ENCODE measurements at places on chromosomes 3 and 15.

GRCh38 chr15:92883876-92884435 is 16.2 kb upstream of the CHD2 start:
- no peak for DNase-seq

GRCh38 chr3:160808838-160809237 is 52.8 kb downstream of the PPM1L start:
- no peak for DNase-seq

DNA sequence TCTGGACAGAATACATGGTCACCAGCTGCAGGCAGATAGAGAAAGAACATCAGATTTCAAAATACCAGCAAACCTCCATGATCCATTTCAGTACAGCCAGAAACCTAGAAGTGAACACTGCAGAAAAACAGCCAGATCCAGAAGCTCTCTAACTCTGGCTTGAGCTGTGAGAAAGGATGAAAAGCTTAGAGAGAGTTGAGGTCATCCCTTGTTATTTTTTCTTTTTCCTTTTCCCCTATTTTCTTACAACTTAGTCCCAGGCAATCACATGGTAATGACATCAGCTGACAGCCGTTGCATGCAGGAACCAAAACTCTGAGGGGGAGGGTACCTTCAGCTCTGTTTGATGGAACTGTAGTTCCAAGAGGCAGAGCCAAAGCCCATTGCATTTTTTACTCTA is 113.2 kb downstream of the TCF12 start:
- no peak for DNase-seq

GRCh38 chr3:98027085-98027446 is 8.0 kb downstream of the GABRR3 start:
- no peak for DNase-seq

DNA sequence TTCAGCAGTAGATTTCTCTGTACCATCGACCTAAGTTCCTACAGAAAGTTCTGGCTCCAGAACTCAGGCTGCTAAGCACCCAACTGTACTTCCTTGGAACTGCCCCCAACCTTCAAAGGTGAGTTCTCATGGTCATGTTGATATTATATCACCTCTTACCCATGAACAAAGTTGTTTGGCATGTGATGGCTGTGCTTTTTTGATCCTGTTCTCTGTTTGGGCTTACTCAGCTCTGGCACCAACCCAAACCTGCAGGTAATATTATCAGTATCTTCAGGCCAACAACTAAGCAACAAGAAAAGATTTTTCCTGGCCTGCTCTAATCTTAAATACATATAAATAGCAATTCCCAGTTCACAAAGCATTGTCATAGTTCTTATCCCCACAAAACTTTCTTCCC is 318.7 kb upstream of the LMCD1 start:
- DNase-seq = no peak

GRCh38 chr3:60920519-60920918 is 330.7 kb downstream of the FHIT start:
- no peak for DNase-seq

DNA sequence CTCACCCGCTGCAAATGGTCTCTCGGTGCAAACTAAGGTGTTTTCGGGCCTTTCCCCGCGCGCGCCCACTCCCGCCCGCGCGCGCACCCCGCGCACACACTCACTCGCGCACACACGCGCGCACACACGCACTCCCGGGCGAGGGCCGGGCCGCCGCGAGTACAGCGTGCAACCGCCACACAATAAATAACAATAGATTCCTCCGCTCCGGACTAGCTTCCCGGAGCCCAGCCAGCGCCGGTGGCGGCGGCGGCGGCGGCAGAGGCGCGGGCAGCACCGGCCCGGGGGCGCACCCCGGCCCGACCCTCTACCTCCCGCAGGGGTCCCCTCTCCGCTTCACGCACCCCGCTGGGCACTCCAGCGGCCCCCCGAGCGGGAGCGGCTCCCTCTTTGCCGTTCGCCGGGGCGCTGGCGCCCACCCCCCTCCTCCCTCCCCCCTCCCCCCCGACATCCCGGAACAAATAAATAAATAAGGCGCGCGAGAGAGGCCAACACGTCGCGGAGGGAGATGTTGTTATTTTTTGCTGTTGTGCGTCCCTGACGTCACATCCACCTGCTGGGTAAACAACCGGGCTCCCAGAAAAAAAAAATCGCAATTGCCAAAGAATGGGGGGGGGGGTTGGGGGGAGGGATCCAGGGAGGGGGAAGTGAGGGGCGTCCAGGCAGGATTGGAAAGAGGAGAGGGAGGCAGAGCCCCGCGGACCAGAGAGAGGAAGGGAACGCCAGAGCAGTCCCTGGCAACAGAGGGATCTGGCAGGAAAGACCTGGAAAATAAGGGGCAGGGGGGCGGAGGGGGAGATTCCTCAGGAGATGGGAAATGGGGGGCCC is at the start of gene FOXP1:
TSS of gene FOXP1 (minus strand) at position 163 of the 828 bp plus-strand sequence. CDS start 385,347 bp downstream, outside the sequence.
- DNase-seq = peak; percentile 57

GRCh38 chr3:167441256-167441655 is 32.6 kb downstream of the SERPINI2 start:
- no peak for DNase-seq

GRCh38 chr3:166085164-166085856 is 248.1 kb upstream of the BCHE start:
- DNase-seq = no peak

DNA sequence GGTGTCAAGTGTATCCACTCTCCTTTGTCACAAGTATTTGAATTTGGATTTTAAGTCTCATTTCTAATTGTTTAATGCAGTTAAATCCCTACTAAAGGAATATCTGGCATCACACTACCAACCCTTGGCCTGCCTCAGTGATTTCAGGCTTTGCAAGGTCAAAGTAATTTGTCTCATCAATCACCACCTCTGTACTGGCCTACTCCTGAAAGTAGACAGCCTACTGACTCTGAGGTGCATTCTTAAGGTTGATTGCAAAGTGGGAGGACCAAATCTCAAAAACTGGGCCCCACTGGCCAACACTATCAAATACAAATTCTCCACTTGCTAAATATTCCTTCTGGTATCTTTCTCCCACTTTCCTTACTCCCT is 851 bp upstream of the TEX55 start:
- DNase-seq = no peak

GRCh38 chr3:15623535-15624440 is 22.2 kb downstream of the BTD start:
- DNase-seq = no peak

- no peak for DNase-seq
These were observed 613.3 kb downstream of the TUSC7 start for GRCh38 chr3:117322866-117323265.

- no peak for DNase-seq
These were observed 145.5 kb downstream of the GMNC start for GRCh38 chr3:190716961-190717360.

DNA sequence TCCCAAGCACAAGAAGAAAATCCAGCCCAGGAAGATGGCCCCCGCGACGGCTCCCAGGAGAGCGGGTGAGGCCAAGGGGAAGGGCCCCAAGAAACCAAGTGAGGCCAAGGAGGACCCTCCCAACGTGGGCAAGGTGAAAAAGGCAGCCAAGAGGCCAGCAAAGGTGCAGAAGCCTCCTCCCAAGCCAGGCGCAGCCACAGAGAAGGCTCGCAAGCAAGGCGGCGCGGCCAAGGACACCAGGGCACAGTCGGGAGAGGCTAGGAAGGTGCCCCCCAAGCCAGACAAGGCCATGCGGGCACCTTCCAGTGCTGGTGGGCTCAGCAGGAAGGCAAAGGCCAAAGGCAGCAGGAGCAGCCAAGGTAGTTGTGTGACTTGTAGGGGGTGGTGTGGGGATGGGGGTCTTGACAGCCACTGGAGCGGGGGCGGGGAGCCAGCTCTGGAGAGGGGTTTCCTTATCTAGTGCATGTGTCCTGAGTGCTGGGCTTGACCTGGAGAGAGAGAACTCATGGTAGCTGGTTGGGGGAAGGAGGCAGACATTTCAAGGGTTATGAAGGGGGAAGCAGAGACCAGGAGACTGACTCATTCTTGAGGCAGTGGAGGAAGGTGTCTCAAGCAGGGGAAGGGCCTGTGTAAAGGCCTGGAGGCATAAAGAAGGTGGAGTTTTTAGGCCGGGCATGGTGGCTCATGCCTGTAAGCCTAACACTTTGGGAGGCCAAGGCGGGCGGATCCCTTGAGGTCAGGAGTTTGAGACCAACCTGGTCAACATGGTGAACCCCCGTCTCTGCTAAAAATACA is 6.2 kb downstream of the H1-8 start:
- DNase-seq = no peak
